ENCODE measurements at places on chromosomes 5 and 9. TPM values are rescaled to one million over a fixed set of nuclear protein-coding genes. Genes with fewer than 3 reads are reported as not detected.
A peak's percentile ranks its signal among the peaks of the same experiment; 100 is the strongest.

GRCh38 chr5:93681432-93681831 lies 60.0 kb downstream of the POU5F2 start:
- DNase-seq, result no peak

Gene TERT
- 0.07 TPM for total RNA-seq

Gene ANGPTL2
- 17.8 TPM for total RNA-seq

GRCh38 chr5:131394128-131394527 lies 130.3 kb downstream of the CDC42SE2 start:
- peak; percentile 84 for DNase-seq

DNA sequence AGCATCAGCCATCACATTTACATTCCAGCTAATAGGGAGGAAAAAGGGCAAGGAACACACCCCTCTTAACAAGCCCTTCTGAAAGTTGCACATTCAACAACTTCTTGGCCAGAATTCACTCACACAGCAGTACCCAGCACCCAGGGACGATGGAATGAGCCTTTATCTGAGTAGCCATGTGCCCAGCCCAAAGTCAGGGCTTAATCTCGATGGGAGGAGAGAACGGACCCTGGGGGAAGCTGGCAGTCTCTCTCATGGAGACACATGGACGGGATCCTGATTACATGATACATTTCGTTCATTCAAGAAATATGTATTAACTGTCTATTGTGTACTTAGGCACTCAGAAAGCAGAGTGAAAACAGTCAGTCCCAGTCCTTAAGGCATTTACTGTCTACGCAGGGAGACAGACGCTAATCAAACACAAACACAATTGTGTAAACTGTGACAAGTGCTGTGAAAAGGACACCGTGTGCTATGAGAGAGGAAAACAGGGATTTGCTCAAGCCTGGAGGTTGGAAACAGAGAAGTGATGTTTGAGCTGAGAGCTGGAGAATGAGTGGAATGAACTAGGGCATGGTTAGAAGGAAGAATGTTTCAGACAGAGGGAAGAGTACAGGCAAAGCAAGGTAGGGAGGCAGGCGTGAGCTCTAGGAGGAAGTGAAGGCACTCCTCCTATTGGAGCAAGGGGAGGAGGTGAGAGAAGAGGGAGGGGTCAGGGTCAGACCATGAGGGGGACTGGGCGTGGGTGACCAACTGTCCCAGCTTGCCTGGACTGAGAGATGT lies 7.4 kb downstream of the OTULINL start:
- DNase-seq, result no peak

Gene KIAA1191
- total RNA-seq, result 105 TPM

DNA sequence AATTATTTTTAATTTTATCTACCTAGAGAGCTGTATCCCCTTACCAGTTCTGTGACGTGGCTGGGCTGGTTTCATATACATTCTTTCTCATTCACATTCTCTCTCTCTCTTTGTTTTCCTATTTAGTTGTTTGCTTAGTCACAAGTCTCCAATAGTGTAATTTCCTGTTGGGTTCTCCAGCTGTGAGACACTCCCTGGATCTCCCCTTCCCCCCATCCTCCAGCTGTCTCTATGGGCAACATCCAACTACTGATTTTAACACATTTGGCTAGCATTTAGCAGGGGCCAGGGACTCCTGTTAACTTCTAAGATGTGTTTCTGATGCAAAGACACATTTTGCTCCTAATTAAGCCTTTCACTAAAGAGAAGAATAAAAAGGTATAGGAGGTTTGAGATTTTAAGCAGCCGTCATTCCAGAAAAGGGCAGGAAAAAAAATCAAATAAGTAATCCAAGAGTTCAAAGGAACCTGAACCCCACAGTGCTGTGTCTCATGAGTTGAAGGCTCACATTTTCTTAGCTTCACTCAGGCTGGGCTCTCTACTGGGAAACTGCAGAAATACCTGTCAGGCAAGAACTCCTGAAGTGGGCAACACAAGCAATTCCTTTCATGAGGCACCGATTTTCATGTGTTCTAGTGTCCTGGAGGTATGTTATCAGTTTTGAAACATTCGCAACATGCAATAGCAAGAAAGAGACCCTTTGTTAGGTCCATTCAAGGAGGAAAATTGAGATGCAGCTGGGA lies 198.7 kb upstream of the C9orf72 start:
- DNase-seq, result no peak

- no peak for DNase-seq
Observed at GRCh38 chr5:80756292-80756691, 101.5 kb upstream of the DHFR start.

Gene FSTL4
- not detected for total RNA-seq

All from pulmonary artery endothelial cell (primary cell).